ENCODE measurements at places on chromosomes 2 and 18.

- DNase-seq: no peak
Measured at GRCh38 chr2:6641956-6642355, 223.8 kb downstream of the CMPK2 start.

GRCh38 chr2:241798081-241798630, 10.8 kb upstream of the NEU4 start:
- DNase-seq: no peak

- DNase-seq: no peak
Measured at GRCh38 chr2:88053296-88053695, 2.3 kb downstream of the KRCC1 start.

DNA sequence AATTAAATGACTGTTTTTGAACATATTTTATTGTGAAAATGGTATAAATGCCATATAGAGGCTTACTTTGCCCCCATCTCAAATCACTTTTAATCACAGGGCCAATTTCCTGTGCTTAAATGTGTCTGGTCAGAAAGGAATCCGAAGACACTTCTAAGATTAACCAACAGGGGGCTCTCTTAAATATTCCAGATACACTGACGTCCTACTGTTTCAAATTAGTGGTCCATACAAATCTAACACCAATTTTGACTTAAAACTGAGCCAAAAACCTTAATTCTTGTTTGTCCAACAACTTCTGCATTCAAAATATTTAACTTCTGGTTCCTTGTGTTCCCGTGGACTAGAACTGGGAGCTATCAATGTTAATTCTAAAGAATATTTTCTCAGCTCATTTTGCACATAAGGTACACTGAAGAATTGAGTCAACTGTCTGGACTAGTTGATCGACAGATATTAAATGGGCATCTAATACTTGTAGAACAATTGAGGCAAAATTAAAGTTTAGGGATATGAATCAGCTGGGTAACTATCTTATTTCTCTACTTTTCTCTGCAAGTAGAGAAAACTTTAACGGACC, 557.5 kb downstream of the ARHGAP15 start:
- DNase-seq: peak; percentile 67

DNA sequence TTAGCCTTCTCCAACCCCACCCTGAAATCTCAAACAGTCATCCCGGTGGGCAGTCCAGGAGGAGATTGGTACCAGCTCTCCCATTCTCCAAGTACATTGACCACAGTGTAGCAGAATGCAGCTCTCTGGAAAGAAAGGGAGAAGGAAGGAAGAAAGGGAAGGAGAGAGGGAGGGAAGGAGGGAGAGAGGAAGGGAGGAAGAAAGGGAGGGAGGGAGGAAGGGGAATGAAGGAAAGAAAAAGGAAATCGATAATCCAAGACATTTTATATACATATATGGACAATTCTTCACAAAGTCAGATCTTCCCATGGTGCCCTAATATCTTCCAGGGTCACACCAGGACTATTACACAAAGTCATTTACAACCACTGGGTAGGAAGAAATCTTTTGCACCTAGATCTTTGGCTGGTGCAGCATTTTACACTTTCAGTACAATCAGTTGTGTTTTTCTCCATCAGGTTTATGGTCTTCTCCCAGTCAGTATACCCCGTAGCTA, 58.8 kb downstream of the ARHGEF33 start:
- DNase-seq: no peak

DNA sequence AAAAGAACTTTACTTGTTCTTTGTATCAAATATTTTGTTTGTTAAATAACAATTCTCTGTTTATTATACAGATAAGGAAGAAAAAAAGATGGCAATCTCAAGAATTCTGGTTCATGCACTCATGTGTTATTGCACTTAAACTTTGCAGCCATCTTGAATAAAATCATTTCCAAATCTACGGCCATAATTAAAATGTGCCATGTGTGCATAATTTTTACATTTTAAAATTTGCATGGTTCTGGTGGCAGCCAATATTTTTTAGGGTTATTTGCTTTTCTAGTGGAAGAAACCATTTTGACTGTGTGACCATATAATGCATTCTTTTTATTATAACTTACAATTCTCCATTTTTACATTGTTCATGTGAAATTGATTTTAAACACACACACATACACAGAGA, 1518.1 kb upstream of the ZEB2 start:
- no peak for DNase-seq

All from ACHN (cell line).